ENCODE measurements at places on chromosomes 12 and 14. TPM values are rescaled to one million over a fixed set of nuclear protein-coding genes. Genes with fewer than 3 reads are reported as not detected.

Gene CIROP
- total RNA-seq: not detected

Gene SCN8A
- total RNA-seq: 1.4 TPM

Gene SERPINA1
- not detected for total RNA-seq

Gene NGB
- not detected for total RNA-seq

Gene PTCSC3
- total RNA-seq: not detected

Gene AMDHD1
- total RNA-seq: 1.3 TPM

Gene PMCH
- total RNA-seq: not detected

Gene KRT82
- total RNA-seq: not detected

Gene KLHL33
- total RNA-seq: 2.7 TPM

Gene MUCL1
- total RNA-seq: not detected

Gene KMT2D
- total RNA-seq: 113 TPM

Gene KRT77
- total RNA-seq: not detected

Gene BCDIN3D
- total RNA-seq: 7.3 TPM

Gene MYL6B
- total RNA-seq: 60.0 TPM

Gene PLEKHA5
- total RNA-seq: 3.4 TPM

Gene NR1H4
- not detected for total RNA-seq

Gene NPFF
- not detected for total RNA-seq

Gene KDM5A
- total RNA-seq: 87.7 TPM

Gene PRICKLE1
- 0.05 TPM for total RNA-seq

Gene POTEG
- total RNA-seq: not detected

Gene CLEC7A
- not detected for total RNA-seq

Gene DNAJC22
- not detected for total RNA-seq

Gene DNAH10
- 0.18 TPM for total RNA-seq

Gene FAM222A
- 1.9 TPM for total RNA-seq

Gene CNTN1
- not detected for total RNA-seq

Gene PTPRQ
- total RNA-seq: not detected

Gene DPY19L2
- 1.2 TPM for total RNA-seq

Gene HOXC6
- total RNA-seq: not detected

Gene OR4E2
- not detected for total RNA-seq

Gene SAMD4A
- 3.9 TPM for total RNA-seq

Gene RPS6KL1
- total RNA-seq: 4.3 TPM

Gene PMEL
- 0.10 TPM for total RNA-seq

Gene HCFC2
- total RNA-seq: 15.3 TPM

Gene KCNH3
- total RNA-seq: 5.3 TPM

Gene COX6A1
- total RNA-seq: 351 TPM

Gene KCNC2
- total RNA-seq: not detected

Gene PTPN21
- 0.08 TPM for total RNA-seq

Gene TAPBPL
- total RNA-seq: 31.2 TPM

Gene CTDSP2
- total RNA-seq: 114 TPM

Gene SEC23A
- total RNA-seq: 50.2 TPM

All from activated CD8-positive, alpha-beta T cell treated with anti-CD3 and anti-CD28 coated beads, Interleukin-2, amount 10 ng/mL, durations not matched to agents 7 days and 5 days (primary cell).